Stimulated activated CD8-positive, alpha-beta memory T cell treated with anti-CD3 and anti-CD28 coated beads, Interleukin-15, amount 100 ng/mL, for 48 hours (primary cell): ENCODE measurements at places on chromosomes 11 and 22.

DNA sequence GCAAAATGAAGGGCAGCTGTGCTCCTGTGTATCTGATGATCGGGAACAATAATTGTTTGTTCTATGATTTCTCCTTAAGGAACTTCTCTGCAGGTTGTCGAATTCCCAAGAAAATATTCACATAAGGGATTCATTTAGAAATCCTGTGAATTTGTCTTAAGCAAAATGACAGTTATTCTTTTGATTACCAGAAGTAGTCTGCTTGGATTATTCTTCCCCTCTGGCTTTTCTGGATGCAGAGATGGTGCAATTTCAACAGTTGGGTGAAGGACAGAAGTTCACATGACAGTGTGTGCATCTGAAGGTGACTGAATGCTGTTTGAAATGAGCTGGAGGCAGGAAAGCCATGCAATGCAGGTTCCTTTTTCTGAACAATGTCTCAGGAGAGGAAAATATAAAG lies 137.2 kb upstream of the MTMR2 start:
- no peak for DNase-seq

DNA sequence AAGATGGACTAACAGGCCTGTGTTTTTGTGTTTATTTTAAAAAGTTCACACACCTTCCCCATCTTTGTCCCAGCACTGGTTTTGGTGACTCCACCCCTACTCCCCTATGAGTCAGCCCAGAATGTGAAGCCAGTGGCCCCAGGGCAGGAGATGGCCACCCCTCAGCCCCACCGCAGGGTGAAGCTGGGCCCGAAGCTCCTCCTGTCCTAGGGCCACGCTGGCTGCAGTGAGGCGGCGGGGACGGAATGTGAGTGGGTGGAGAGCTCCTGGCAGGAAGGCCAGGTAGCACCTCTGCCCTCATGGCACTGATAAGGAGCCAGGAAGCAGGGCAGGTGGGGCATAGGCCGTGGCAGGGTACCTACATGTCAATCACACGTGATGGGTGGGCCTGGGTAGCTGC lies 39.9 kb downstream of the SGSM3 start:
- DNase-seq = no peak

DNA sequence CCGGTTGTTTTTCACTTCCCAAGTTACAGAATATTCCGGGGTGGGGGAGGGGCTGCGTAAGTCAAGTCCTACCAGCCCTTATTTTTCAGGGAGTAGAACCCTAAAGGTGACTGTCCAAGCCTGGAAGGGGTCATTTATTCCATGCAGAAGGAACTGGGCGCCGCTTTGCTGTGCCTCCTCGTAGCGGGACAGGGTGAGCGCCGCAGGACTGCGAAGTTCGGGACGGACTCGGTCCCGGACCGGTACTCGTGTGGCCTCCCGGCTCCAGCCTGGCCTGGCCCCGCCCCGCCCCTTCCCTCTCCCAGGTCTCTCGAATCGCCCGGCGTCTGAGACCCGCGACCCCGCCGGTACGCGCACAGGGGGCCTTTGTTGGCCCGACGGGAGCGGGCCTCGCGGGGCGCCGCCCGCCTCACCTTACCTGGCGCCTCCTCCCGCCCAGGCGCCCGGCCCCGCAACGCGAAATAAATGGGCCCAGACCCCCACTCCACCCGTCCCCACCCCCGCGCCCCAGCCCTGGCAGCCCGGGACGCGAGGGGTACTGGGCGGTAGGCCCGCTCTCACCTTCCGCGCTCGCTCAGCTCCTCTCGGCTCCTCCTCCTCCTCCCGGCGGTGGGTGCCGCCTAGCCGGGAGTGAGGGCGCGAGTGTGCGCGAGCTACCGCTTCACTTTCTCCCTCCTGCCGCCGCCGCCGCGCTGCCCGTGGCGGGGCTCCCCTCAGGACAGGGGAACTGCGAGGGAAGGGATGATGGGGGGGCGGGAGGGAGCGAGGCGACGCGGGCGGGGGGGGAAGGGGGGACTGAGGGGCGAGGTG lies 698 bp downstream of the PAK1 start:
- peak; percentile 12 for DNase-seq

DNA sequence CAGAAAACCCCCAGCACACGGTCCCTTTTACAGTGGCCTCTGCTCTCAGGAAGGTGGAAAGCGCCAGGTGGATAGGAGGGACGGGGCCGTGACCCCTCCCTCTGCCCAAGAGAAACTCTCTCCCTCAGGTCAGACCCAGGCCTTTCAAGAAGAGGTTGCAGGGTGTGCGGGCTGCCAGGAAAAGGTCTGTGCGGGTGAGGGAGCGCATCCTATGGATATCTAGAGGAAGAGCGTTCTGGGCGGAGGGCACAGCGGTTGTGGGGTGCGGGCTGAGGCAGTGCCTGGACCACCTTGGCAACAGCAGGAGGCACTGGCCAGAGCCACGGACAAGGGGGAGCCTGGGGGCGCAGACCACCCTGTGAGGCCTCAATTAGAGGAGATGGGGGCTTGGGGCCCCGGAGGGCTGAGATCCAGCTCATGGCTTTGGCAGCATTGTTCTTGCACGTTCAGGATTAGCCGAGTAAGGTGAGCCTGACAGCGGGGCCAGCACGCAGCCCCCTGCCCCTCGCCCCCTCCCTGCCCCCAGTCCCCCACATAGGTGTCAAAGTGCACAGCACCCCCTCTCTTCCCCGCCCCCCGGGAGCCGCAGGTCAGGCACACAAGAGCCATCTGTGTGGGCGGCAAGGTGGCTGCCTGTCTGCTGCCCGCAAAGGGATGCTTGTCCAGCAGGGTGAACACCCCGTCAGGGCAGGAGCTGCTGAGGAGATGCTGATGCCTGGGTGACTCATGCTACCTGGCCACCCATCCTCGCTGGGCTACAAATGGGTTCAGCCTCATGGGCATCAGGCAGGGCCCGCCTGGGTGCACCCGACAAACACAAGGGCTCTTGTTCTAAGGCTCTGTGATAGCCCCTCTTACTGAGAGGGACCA lies 92.8 kb upstream of the KCNQ1OT1 start:
- no peak for DNase-seq

GRCh38 chr11:12524865-12525264 lies 147.5 kb downstream of the PARVA start:
- no peak for DNase-seq

DNA sequence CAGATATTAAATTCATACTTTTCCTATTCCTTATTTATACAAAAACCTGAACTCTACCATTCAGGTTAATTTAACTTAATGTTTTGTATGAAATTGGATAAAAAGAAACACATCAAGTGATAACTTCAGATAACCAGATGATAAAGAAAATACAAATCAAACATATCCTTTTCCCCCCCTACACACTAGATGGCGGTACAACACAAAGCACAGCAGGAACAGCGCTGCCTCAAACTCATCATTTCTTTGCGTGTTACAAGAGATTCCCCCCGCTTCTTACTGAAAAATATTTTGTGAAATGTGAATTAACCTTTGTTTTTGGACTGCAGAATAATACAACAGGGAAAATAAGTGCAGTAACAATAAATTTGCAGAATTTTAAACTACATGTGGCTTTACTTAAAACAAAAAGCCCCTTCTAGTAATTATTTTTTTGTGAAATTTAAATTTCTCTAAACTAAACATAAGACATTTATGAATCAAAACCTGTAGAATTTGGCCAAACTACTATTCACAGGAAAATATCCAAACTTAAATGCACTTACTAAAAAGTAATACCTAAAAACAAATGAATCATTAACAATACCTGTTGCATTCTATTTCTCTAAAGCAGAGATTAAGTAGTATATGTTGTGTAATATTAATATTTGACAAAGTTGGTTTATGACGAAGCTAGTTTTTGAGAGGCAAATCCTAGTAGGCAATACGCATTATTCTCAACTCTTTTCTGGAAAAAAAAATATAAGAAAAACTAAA lies 74.4 kb downstream of the ARHGAP32 start:
- DNase-seq = no peak
